ENCODE measurements at places on chromosomes 5 and 9. TPM values are rescaled to one million over a fixed set of nuclear protein-coding genes. Genes with fewer than 3 reads are reported as not detected.

SLIT3 gene
- polyA plus RNA-seq, result 6.8 TPM

STX17 gene
- 16.2 TPM for polyA plus RNA-seq

QSOX2 gene
- 6.6 TPM for polyA plus RNA-seq

DNA sequence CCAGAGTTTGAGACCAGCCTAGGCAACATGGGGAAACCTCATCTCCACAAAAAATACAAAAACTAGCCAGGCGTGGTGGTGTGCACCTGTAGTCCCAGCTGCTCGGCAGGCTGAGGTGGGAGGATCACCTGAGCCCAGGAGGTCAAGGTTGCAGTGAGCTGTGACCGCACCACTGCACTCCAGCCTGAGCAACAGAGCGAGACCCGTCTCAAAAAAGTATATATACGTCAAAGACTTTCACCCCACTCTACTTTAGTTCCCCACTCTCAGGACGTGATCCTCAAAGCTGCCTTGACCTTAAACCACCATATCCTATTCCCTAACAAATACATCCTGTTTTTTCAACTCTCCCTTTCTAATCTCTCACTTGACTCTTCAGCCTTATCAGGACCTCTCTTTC lies 41.0 kb downstream of the PCDHGC5 start:
- no peak for DNase-seq

- no peak for DNase-seq
Observed at GRCh38 chr5:126488443-126489065, 65.3 kb downstream of the GRAMD2B start.

GRCh38 chr5:180467989-180468731 lies 26.0 kb upstream of the CNOT6 start:
- no peak for DNase-seq

DNA sequence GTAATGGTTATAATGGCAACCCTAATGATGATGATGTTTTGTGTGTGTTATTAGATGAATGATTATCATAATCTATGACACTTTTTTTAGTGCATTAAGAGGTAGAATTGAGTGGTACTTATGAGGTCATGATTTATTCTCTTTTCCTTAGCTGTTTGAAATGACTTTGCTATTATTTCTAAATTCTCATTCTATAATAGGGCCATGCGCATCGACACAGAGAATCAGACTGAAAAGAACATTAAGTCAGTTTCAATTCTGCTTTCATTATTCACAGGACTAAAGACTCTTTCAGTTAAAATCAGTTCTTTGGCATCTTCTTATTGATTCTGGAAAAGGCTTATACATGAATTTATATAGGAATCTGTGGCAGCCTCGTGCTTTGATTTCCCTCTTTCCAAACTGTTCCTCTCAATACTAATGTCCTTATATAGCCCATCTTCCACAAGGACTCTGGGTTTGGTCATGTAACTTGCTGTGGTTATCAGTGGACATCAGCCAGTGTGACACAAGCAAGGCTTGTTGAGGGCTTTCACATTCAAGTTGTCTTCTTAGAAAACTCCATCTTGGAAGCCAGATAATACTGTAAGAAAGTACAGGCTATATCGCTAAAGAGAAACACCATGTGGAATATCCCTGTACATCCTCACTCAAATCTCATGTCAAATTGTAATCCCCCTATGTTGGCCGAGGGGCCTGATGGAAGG lies 140.3 kb upstream of the CHD1 start:
- DNase-seq, result no peak

- no peak for DNase-seq
Observed at GRCh38 chr5:103607346-103607745, 44.8 kb upstream of the NUDT12 start.

GRCh38 chr5:181086884-181087205 lies 44.1 kb downstream of the OR2V1 start:
- DNase-seq, result no peak

GRCh38 chr5:138954257-138955012 lies 79.3 kb upstream of the LRRTM2 start:
- DNase-seq, result no peak

DNA sequence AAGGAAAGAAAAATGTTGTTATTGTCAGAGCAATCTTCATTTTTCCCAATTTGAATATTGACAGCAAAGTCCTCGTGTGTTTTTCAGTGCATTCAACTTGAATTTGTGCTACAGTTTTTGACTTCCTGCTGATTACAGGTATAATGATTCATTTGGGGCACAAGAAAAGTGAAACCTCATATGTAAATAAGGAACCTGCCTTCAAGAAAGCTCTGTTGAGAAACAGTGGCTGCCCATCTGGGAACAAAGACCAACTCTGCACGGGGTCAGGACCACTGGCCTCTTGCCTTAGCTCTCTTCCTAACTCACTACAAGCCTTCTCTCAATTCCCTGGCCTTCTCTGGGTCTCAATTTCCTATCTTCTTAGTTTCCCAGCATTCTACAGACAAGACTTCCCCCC lies 21.0 kb downstream of the TIMD4 start:
- DNase-seq, result no peak

DNA sequence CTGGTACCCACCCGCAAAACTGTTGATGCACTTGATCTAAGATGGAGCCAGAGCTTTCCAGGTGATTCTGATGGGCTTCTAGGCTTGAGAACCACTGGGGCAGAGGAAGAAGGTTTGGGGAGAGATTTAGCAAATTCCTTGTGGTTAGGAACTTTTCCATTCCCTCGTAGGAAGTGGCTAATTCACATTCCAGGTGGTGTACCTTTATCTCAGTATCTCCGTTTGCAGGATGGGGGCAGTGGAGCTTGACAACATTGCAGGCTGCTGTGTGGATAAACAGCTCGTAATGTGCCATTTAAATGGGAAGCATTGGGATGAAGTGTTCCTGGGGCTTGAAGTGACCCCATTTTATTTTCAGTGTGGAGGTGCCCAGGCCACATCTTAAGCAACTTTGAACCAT lies 172.9 kb upstream of the IL12B start:
- DNase-seq, result no peak

GRCh38 chr5:139749242-139749641 lies 46.4 kb upstream of the PSD2 start:
- no peak for DNase-seq

DNA sequence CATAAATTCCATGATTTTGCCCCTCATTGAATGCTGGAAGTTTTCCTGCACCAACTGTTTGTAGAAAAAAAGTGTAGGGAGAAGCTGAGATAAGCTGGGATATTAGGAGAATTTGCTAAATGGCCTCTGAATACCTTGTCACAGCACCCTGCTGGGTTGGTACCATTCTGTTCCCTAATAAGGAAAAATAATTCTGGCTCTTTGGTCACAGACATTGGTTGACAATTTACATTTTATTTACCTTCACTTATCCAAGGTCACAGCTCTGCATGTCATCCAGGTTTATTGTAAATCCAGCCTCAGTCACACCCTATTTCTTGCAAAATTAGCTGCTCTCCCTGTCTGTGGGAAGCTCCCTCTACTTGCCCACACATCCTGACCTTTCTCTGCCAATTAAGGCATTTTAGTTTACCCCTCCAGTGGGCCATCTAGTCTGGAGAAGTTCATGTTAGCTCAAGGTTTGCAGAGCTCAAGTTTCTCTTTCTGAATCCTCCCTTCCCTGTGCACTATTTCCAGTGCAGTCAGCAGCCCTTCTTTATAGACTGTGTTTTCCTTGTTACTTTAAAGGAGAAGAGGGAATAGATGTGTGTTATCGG lies 115.4 kb upstream of the NTRK2 start:
- DNase-seq, result no peak

DNA sequence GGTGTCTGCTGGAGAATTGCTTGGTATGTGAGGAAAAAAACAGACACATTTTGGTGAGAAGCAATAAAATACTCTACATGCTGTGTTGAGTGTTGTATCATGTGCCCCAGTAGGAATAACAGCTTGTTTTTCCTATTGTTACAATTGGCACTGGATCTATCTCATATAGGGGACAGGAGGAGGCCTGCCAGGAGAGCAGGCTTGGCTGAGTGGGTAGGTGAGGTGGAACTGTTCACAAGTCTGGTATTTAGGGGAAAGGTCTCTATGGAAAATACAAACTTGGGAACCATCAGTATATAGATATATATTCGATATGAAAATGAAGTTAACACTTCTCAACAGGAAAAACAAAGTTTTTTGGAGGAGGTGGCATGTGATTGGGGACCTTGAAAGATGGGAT lies 9.5 kb upstream of the SH3TC2 start:
- DNase-seq, result no peak
